ENCODE measurements at places on chromosomes 7 and 10.

GRCh38 chr7:7909376-7909775 is 59.2 kb upstream of the GLCCI1 start:
- DNase-seq, result no peak

GRCh38 chr7:107711301-107711700 is 32.6 kb upstream of the CBLL1 start:
- no peak for DNase-seq

- DNase-seq, result no peak
Observed at GRCh38 chr10:79129361-79129997, 60.7 kb downstream of the ZMIZ1 start.

DNA sequence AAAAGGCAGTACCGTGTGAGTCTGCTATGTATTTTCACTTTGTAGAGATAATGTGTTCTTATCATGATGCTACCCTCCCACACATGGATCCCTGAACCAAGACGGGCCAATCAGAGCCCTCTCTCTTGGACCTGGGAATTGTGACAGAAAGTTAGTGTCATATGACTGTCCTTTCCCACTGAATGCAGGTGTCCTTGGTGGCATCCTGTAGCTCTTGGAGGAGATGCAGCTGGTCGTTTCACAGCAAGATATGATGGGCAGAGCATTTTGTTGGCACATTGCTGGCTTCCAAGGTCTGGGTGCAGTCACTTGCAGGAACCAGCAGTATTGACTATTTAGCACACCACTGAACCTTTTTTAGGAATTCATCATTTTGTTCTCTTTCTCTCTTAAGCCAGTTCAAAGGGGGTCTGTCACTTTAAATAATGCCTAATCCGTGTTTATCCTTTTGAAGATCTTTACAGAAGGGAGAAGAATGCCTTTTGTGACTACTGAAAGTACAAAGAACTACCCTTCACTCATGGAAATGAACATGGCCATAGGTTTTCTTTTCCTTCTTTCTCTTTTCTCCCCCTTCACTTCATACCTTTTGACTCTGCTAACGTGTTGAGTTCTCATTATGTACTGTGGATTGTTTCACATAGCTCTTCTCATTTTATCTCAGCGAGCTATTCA is 125.1 kb downstream of the PLXDC2 start:
- DNase-seq, result no peak

GRCh38 chr7:13449460-13449859 is 540.0 kb downstream of the ETV1 start:
- DNase-seq, result no peak

DNA sequence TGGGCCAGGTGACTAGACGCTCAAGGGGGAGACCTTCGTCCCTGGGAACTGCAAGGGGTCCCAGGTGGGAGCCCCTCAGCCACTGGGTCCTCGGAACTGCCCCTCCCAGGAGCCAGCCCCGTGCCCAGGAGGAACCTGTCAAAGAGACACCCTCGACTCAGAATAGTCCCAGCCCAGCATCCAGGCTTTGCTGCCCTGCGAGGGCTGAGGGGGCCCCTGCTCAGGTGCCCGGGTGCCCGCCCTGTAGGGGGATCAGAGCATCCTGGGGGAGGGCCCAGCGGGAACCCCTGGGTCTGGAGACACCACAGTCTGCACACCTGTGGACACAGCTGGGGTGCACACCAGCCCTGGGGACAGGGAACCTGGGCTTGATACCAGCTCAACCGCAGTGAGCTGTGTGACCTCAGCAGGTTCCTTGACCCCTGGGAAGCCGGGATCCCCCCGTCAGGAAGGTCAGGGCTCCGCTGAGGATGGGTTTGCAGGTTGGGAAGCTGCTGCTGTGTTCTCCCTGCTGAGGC is 407 bp downstream of the ELN start:
- DNase-seq, result no peak

DNA sequence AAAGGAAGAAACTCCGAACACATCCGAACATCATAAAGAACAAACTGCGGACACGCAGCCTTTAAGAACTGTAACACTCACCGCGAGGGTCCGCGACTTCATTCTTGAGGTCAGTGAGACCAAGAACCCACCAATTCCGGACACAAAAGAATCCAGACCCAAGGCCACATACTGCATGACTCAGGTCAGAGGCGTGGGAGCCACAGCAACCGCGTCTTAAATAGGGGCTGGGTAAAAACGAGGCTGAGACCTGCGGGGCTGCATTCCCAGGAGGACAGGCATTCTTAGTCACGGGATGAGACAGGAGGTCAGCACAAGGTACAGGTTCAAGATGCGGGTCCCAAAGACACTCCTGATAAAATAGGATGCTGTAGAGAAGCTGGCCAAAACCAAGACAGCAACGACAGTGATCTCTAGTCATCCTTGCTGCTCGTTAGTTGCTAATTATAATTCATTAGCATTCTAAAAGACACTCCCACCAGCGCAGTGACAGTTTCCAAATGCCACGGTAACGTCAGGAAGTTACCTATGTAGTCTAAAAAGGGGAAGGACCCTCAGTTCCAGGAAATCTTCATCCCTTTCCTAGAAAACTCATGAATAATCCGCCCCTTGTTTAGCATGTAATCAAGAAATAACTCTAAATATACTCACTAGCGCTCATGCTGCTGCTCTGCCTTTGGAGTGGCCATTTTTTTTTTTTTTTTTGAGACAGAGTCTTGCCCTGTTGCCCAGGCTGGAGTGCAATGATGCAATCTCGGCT is 19.3 kb downstream of the AP5Z1 start:
- DNase-seq, result no peak

GRCh38 chr7:111528331-111528730 is 34.0 kb downstream of the IMMP2L start:
- no peak for DNase-seq

DNA sequence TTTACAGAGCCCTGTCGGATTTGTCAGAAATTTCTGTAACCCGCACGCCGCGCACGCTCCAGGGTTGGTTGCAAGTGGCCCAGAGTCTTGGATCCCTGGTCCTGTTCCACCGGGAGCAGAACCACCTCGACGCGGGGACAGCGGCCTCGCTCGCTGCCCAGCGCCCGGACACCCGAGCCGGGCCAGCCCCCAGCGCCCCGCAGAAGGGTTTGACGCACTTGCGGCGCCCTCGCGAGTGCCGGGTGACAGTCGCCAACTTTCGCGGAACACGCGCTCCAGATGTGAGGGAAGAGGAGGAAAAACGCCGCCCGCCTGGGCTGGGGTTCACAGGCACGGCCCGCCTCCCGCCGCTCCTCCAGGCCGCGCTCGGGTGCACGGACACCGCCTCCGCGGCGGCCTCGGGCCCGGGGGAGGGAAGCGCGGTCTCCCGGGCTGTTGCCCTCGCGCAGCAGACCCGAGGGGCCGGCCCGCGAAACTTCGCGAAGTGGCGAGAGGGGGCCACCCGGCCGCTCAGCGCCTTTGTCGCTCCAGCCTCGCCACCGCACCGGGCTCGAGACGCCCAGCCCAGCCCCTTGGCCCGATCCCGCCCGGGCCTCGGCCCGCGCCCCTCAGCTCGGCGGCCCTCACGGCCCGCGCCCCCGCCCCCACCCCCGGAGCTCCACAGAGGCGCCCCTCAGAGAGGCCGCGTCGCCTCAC is 514 bp downstream of the RNF216 start:
- no peak for DNase-seq

DNA sequence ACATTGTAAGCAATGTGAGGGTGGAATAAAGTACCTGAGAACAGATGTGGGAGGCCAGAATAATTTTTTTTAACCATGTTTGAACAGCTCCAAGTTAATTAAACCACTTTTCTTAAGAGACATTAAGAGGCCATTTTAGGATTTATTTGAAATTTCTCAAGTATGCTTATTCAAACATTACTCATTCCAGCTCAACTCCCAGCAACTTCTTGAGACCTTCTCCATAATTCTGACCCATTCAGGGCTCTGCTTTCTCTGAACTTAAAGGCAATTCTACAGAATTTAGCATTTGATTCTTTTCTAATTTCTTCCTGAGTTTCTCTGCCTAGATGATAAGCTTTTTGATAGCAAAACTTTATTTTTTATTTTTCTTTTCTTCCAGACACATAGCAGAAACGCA is 314.5 kb downstream of the CAMK1D start:
- DNase-seq, result no peak

- no peak for DNase-seq
Observed at GRCh38 chr10:72542396-72542815, 83.5 kb downstream of the MICU1 start.

- no peak for DNase-seq
Observed at GRCh38 chr10:25425776-25426175, 251.0 kb downstream of the GPR158 start.

DNA sequence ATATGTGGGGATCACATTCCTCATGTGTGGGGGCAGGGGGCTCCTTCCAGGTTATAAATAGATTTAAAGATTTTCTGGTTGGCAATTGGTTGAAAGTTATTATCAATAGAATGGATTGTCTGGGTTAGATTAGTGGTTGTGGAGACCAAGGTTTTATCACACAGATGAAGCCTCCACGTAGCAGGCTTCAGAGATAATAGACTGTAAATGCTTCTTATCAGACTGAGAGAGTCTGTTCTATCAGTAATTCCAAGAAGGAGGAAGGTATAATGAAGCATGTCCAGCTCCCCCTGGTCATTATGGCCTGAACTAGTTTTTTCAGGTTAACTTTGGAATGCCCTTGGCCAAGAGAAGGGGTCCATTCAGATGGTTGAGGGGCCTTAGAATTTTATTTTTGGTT is 117.7 kb upstream of the FGFR2 start:
- DNase-seq, result no peak

GRCh38 chr10:122170802-122171201 is 100.3 kb upstream of the BTBD16 start:
- no peak for DNase-seq

- DNase-seq, result no peak
Observed at GRCh38 chr10:11298116-11298515, 280.4 kb downstream of the CELF2 start.

- DNase-seq, result no peak
Observed at GRCh38 chr10:122347170-122347841, 27.2 kb upstream of the PLEKHA1 start.

GRCh38 chr7:17678896-17679295 is 261.4 kb downstream of the SNX13 start:
- DNase-seq, result no peak

DNA sequence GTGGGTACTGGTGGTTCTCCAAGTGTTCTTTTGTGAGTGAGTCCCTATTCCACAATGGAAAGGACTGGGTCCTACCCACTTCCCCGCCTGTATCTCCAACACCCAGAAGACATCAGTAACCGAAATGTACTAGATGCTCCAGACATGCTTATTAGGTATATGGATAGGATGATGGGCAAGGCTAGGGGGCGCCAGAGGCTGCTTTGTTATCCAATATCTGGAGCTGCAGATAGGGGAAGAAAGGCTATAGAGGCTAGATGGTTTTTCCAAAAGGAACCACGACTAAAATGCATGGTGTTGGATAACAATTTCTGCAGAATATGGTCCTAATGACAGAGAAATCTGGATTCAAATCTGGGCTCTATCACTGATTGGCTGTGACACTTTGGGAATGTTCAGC is 56.2 kb upstream of the TM9SF3 start:
- DNase-seq, result peak; percentile 13

DNA sequence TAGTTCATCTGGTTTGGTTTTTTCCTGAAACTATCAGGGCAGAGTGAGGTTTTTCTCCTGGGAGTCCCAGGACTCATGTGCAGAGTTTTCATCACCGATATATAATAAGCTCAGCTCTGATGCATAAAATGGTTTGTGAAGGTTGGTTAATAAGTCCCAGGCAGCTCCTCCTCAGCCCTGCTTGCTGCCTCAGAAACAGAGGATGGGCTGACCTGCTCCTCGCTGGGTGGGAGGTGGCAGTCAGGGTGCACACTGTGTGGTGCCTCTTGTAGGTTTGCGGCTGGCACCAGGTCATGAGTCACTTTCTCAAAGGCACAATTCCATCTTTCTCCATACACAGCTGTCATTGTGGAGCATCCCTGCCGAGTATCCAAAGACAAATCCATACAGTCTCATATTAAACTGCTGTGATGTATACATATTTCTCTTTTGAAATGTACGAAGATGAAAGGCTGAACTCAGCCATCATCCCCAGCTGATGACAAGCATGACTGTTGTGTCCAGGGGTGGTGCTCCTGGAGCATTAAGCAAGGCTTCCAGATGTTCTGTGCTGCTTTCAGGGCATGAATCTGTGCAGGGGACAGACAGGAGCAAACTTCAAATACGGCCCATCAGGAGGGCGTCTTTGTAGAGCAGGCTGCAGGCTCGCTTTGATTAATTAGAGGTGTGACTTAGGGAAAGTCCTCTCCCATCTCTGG is 125.7 kb upstream of the NPS start:
- DNase-seq, result no peak

DNA sequence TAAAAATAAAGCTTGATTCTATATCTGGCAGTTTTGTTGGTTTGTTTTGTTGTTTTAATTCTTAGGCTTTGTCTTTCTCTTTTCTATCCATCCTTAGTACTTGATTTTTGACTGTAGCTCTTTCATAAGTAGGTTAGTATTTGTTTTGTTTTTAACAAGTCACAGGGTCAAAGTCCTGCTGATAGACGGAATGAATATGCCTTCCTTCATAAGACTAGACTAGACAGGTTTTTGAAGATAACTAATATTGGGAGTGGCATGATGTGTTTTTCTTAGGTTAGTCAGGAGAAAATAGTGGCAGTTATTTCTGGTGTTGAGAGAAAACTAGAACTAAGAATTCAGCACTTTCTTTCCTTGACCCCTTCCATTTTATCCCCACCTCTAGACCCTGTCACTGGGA is 50.4 kb downstream of the CASD1 start:
- DNase-seq, result no peak

DNA sequence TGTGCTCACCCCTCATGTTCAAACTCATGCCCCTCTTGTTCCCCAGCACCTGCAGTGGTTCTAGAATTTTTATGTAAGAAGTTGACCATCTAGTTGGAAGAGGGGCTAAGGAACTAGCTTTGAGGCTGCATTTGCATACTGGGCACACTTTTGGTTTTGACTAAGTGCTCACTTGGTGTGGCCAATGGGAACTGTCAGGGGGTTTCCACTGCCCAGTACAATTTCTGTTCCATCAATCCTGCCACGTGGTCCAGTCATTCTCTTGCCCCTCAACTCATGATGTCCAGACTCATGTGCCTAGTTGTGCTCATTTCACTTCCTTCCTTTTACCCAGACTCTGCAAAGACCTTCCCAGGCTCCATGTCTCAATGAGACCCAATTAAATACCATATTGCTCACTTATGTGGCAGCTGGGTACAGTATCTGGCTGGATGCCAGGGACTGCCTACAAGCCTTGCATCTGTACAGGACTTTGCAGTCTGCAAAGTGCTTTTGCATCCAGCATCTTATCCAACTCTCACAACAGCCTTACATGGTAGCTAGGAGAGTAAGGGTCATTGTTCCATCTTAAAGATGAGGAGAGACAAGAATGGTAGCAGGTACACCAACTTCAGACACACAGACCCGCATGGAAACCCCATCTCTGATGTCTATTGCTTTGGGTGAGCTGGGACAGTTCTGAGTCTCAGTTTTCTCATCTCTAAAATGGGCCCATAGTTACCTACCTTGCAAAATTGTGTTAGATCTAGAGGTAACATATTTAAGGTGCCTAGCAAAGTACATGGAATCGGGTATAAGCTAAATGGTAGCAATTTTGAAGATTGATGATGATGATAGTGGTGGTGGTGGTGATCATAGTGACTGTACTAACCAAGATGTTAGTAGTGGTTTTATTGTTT is 30.1 kb upstream of the KCNMA1 start:
- DNase-seq, result no peak
